ENCODE measurements at places on chromosomes 1 and 21.
A peak's percentile ranks its signal among the peaks of the same experiment; 100 is the strongest.

GRCh38 chr1:205983925-205984725 lies 19.1 kb downstream of the RAB7B start:
- peak; percentile 70 for DNase-seq

DNA sequence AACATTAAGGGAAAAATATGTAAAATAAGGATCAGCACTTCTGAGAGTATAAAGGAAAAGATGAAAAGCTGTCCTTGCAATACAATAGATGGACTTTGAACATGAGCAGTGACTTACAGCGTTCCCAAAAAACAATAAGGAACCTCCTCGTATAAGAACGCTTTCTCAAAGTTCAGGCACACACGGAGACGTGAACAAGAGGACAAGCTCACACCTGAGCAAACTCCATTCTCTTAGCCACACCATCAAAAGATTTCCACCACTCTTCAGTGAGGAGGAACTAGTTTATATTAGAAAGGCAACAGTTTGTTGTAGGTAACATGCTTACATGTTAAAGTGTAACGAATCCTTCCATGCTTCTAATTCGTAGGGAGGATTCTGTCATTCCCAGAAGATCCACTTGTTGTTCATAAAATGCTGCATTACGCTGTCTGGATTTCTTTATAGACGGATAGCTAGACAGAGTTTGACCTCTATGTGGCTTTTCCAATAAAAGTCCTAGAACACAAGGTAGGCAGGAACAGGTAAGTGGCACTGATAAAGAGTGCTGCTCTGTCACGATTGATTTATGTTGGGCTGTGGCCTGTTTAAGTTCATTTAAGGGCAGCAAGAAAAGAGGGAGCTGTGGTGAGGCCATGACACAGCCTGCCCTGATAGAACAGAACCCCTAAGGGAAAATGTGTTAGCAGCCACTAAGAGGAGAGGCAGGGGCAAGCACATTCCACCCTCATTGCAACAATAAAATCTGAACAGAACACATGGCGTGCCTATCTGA lies 37.0 kb upstream of the ATP1A1 start:
- no peak for DNase-seq

- no peak for DNase-seq
Observed at GRCh38 chr21:45054927-45055612, 19.3 kb upstream of the ADARB1 start.

- no peak for DNase-seq
Observed at GRCh38 chr21:35678393-35678792, 381.9 kb downstream of the SETD4 start.

- DNase-seq = no peak
Observed at GRCh38 chr1:165303386-165303785, 53.1 kb downstream of the LMX1A start.

DNA sequence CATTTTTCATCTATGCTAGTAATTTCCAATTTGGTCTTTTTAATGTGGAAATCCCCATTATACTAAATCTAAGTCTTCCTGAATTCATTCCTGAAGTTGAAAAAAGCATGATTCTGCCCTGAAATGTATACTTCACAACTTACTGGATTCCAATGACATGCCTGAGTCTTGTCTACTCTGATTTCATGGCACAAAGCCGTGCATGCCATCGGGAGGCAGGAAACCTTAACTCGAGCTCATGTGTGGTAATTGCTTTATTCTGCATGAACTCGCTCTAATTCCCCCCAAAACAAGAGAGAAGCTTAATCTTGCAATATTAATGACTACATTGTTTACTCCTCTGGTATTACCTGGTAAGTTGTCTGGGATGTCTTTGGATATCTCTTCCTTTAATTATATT lies 39.6 kb upstream of the PBX1 start:
- DNase-seq = no peak

GRCh38 chr1:45785583-45785982 lies 17.8 kb upstream of the MAST2 start:
- no peak for DNase-seq

DNA sequence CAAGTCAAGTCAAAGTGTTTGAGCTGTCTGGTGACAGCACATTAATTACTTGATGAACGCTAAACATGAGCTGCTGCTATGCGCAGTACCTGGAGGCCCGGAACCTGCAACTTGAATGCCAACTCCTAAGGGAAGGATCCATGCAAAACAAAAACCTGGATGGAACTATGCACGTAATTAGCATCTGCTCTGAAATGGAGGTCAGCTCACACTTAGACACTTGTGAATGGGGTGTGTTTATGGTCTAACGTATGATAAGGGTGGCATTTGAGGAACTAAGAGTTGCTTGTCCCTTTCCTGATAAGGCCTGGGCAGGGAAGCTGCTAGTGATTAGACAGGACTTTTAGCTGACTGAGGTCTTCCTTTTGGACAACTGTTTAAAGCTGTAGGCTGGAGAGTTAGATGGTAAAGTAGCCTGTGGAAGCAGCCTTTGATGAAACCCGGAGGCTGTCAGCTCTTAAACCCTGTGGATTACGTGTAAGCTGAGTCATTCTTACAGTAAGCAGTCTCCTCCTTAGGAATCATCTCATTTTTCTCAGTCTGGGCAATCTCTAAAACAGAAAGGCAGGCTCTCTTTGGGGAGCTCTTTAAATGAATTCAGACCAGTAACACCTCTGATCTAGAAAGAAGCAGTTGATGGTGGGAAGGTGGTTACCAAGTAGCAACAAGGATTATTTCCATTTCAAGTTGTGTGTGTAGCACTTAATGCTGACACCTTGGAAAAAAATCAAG lies 6.8 kb downstream of the TENT5C start:
- no peak for DNase-seq

GRCh38 chr1:10530281-10530740 lies 55.6 kb downstream of the PEX14 start:
- peak; percentile 81 for DNase-seq

DNA sequence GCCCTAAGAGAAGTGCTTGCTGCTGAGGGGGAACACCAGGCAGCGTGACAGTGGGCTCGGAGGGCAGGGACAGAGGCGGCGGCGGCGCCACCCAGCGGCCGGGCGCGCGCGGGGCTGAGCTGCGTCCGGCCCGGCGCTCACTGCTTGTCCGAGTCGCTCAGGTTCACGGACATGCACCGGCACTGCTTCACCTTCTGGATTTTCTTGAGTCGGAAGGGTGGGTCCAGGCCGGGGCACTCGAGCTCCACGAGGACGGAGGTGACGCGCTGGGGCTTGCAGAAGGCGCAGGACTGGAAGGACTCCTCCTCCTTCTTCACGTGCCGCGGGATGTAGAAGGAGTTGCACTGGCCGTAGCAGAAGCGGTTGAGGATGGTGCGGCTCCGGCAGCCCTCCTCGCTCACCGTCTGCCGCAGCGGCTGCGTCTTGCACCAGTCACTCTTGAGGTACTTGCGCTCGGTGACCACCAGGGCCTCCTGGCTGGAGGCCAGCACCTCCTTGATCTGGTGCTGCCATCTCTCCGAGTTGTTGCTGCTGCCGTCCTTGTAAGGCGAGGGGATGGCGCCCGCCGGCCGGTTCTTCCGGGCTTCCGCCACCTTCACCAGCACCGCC lies 119.0 kb downstream of the GREM2 start:
- DNase-seq = peak; percentile 31

GRCh38 chr1:201309416-201309815 lies 26.1 kb downstream of the PKP1 start:
- DNase-seq = peak; percentile 31

GRCh38 chr21:42162831-42163510 lies 56.0 kb upstream of the ABCG1 start:
- peak; percentile 4 for DNase-seq

DNA sequence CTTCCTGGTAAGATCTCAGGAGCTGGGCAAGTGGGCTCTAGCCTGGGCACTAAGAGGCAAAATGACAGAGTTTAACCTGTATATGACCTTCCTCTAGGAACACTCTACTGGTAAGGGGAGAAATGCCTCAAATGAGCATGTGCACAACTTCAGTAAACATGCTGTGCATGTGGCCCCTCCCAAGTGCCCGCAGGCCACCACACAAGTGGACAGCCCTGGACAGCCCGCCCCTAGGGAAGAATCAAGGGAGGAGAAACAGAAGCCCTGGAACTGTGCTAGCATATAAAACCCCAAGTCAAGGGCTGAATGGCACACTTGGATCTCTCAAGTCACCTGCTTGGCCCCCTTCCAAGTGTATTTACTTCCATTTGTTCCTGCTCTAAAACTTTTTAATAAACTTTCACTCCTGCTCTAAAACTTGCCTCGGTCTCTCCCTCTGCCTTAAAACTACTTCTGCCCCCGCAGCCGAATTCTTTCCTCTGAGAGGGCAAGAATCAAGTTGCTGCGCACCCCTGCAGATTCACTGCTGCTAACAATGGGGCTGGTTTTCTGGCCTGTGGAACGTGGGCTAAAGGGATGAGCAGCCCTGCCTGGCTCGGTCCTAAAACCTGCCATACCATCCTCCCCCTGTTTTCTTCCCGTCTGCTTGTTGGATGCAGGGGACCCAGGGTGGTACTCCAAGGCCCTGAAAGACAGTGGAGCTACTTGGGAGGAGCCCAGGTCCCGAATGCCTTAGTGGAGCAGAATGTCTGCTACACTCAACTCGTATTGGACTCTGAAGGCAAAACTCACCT lies 93.5 kb downstream of the IER5 start:
- DNase-seq = no peak

DNA sequence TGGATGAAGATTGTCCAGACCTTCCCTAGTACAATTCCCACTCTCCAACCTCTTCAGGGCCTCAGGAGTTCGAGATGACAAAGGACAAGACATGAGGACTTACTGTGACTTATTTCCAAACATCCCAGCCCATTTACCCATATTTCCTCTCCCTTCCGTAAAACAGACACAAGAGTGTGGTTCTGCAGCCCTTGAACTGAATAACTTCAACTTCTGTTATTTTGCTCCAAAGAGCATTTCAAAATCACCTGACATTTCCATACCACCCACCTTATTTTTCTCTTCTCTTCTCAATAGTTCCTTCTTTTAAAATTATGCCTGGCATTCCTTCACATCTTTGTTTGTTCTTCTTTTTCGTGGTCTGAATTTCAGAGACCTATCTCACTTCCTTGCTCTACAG lies 8.7 kb upstream of the OR10K2 start:
- no peak for DNase-seq

- no peak for DNase-seq
Observed at GRCh38 chr1:153404768-153405167, 11.6 kb upstream of the S100A7A start.

DNA sequence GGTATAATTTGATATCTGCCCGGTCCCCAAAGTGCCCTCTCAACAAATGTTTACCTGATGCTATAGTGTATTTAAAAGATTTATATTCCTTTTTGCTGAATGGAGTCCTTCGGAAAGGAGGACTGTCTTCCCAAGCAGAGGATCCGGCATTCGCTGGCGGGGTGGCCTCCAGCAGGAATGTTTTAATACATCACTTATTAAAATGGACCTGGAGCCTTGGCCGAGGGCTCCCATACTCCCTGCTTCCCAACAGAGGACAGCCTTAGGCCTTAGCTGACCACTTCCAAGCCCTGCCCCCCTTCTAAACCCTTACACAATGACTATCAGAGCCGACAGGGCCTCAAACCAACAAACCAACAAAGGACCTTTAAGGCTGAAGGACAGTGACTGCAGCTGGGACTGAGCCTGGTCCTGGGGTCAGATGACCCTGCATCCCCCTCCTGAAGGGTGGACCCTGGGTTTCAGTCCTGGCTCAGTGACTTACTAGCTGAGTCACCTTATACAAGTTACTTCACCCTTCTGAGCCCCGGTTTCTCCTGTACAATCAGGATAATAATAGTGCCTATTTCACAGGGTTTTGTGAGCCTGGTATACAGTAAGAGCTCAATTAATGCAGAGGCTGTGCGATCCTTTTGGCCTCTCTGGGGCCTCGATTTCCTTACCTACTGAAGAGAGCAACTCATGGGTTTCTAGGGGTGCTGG lies 5.6 kb downstream of the CAMK2N1 start:
- no peak for DNase-seq

- no peak for DNase-seq
Observed at GRCh38 chr1:2975466-2976179, 45.6 kb upstream of the ACTRT2 start.

DNA sequence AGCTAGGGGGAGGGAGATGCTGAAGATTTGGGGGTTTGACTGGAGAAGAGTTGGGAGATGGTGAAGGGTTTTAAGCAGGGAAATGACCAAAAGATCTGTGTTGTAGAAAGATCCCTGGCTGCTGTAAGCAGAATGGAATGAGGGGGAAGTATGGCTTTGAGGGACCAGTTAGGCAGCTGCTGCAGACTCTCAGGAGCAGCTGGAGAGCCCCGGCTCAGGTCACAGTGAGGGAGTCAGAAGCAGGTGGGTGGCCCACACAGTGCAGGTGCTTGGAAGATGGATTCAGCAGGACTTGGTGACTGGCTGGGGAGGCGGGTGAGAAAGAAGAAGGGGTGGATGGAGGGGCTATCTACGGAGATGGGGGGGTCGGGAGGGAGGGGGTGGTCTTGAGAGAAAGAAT lies 35.7 kb downstream of the EDN2 start:
- no peak for DNase-seq

DNA sequence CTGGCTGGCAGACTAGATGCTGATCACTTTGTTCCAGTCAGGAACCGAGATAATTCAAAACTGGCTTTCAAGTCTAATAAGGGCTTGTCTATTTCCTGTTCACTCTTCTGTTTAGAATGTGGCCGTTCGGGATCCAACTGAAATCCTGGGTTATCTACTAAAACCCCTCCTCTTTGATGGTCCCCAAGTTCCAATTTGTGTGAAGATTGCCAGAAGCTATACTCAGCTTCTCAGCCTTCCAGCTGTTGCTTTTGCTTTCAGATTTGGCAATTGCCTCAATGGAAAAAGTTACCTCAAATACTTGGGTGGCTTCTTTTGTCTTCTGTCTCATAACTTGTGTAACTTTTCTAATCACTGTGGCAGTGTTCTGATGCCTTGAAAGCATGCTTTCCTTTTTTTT lies 43.7 kb downstream of the BTBD8 start:
- DNase-seq = no peak

GRCh38 chr1:214074477-214074876 lies 86.7 kb downstream of the PROX1 start:
- no peak for DNase-seq

DNA sequence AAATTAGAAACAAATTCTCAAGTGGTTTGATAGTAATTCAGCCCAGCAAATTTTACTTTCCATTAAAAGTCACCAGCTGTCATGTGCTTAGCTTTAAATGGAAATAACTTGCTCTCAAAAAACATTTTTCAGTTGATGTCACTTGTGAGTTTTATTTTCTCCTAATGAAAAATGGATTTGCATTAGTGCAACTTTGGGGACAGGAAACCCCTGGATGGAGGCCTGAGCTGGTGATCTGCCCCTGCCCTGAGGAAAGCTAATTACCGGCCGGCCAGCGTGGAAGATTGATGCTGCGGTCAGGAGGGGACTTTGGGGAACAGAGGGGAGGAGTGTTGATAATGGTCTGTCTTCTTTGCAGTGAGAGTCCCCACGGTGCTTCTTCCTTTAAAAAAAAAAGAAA lies 66.8 kb upstream of the ANGPTL1 start:
- DNase-seq = peak; percentile 17

DNA sequence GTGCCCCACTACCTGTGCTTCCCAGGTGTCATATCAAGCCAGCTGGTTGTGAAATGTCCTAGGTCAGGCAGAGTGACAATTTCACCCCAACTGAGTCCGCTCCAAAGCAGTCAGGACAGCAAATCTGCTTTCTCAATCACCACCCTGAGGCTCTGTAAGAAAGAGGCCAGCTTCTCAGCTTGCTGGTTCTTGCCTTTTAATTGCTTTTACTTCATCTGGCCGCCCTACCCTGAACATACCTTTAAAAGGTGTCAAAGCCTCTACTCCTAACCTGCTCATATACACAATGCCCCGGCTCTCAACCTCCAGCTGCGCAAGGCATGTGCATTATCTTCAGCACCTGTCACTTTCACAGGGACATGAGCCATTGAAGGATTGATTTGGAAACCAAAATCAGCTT lies 581.6 kb downstream of the NPHP4 start:
- DNase-seq = no peak

Measured in ovary (tissue), 10 donors.